ENCODE measurements at places on chromosomes 16 and 17.
A peak's percentile ranks its signal among the peaks of the same experiment; 100 is the strongest.

GRCh38 chr17:42287305-42287976 lies 857 bp upstream of the STAT5A start:
- DNase-seq, result peak; percentile 45

- no peak for DNase-seq
Observed at GRCh38 chr16:57761301-57761700, 25.7 kb downstream of the KATNB1 start.

GRCh38 chr16:35510701-35511100 lies 2051.3 kb downstream of the TP53TG3F start:
- DNase-seq, result no peak

GRCh38 chr17:9403257-9403656 lies 172.4 kb downstream of the STX8 start:
- no peak for DNase-seq

DNA sequence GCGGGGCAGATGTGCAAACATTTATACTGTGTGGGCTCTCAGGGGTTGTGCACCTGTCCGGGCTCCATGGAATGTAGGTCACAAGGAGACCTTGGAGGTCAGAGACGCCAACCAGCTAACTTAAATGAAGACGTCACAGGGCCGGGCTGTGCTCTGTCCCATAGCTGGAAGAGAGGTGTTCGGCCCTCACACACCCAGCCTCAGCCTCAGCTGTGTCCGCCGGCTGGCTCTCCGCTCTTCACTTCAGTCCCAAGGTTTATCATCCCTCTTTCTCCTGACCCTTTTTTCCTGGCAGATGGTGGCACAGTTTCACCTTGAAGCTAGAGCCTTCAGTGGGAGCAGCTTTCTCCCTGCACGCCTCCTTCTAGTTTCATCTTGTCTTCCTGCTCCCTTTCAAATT lies 6.0 kb upstream of the RBFOX3 start:
- no peak for DNase-seq

DNA sequence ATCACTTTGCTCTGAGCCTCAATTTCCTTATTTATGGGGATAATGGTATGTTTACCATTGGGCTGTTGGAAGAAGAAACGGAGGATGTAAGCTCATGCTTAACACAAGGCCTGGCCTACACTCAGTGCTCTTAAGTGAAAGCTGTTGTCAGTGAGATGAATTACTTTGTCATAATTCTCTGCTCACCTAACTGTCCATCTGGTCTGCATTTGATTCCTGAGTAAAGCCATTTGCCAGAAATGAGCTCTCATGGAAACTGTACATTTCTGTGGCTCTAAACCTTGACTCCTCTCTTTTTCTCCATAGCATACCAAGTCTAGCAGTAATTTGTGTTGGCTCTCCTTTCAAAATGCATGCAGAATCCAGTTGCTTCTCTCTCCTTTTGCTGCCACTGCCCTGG lies 445.7 kb downstream of the UTP18 start:
- no peak for DNase-seq

DNA sequence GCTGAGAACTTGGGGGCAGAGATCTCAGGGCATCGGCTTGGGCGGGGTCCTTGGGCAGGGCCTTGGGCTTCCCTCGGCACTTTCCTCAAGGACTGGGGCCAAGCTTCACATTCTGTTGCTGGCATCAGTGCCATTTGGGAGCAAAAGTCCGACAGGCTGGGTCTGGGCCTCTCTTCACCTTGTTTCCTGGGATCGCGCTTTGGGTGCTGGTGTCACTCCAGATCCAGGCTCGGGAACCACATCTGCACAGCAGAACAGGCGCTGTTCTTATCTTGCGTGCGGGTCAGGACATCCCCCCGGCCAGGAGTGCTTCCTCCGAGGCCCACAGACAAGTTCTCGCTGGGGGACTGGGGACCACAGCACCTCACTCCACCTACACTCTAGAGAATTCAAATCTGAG lies 31.1 kb upstream of the CDH15 start:
- no peak for DNase-seq

GRCh38 chr17:38357486-38358123 lies 6.0 kb downstream of the SOCS7 start:
- no peak for DNase-seq

DNA sequence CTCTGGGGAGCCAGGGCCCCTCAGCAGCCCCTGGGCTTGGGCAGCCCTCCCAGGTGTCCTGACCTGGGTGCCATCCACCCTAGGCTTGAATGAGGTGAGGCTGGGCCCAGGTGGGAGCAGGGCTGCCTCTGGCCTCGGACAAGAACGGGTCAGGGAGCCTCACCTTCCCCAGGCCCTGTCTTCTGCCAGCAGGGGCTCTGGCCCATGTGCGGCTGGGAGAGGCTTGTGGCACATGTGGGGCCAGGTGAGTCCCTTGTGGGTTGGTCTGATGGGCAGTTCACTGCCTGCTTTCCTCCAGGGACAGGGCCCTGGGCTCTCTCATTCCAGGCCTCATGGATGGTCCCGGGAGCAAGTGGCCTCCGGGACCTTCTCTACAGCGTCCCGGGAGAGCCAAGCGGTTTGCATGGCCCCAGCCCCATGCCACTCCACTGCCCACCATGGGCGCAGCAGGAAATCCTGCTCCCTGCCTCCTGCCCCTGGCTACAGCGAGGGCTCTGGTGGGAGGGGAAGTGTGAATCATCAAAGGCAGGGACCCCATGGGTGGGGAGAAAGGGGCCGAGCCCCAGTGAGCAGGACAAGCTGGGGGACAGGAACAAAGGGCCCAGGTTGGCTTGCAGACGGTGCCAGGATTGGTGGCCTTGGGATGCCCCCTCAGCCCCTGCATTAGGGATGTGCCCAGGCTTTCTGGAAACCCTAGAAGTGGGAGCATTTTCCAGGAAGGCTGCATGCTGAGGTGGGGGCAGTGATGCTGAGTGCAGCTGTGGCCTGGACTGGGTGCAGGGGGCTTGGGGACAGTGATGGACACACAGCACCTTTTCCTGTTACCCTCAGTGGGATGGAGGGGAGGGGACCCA lies 12.2 kb downstream of the VASN start:
- no peak for DNase-seq

DNA sequence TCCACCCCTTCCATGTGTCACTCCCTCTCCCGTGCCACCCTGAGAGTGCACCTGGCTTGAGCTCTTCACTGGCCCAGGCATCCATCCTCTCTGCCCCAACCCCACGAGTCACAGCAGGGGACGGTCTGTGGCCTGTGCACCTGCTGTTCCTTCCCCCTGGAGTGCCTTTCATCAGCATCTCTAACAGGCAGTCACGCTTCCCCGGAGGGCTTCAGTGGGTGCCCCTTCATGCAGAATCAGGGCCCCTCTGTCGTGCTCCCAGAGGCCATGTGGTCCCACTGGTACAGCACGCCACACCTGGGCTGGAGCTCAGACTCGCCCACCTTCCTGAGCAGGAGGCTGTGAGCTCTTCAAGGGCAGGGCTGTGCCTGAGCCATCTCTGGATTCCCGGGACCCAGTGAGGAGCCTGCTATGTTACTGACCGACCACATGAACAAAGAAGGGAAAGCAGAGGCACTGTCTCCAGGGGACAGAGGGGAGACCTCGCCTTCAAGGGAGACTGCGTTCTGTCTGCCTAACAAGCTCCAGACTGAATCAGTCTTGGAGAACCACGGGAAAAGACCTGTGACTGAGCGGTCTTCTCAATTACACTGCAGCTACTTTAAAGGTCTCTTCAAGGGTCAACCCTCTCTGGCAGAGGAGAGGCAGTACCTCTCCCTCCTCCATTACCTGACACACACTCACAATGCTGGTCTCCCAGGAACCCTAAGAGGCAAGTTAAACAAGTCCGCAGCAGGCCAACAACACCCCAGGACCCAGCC lies 78.8 kb upstream of the DOC2B start:
- DNase-seq, result no peak

All from fibroblast of lung (primary cell).